Activated CD4-positive, alpha-beta T cell treated with anti-CD3 and anti-CD28 coated beads, Interleukin-2, amount 10 ng/mL, durations not matched to agents 7 days and 5 days (primary cell): ENCODE measurements at places on chromosomes 1 and 21. TPM values are rescaled to one million over a fixed set of nuclear protein-coding genes. Genes with fewer than 3 reads are reported as not detected.
A peak's percentile ranks its signal among the peaks of the same experiment; 100 is the strongest.

The ZNF648 gene
- not detected for total RNA-seq

DNA sequence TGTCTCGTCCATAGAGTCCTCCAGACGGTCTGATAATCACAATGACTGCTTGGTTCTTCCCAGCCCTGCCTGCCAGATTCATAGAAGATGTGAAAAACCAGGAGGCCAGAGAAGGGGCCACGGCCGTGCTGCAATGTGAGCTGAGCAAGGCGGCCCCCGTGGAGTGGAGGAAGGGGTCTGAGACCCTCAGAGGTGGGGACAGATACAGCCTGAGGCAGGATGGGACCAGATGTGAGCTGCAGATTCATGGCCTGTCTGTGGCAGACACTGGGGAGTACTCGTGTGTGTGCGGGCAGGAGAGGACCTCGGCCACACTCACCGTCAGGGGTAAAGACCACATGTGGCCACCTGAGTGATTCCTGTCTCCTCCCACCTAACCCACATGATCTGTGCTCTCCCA, 86.9 kb downstream of the OBSCN start:
- no peak overlapping the region for H3K4me3 ChIP-seq
- H3K27ac ChIP-seq = no peak overlapping the region
- DNase-seq = no peak
- no peaks in the 10 kb centered on the region for H3K27me3 ChIP-seq

GRCh38 chr1:171937938-171938337, 96.6 kb downstream of the DNM3 start:
- no peaks in the 10 kb centered on the region for H3K4me1 ChIP-seq
- no peak overlapping the region for H3K27ac ChIP-seq
- DNase-seq = no peak
- H3K36me3 ChIP-seq = no peaks in the 10 kb centered on the region
- no peak overlapping the region for H3K4me3 ChIP-seq

GRCh38 chr1:40038697-40039096, 1.8 kb upstream of the CAP1 start:
- H3K4me3 ChIP-seq = peak overlapping the region; percentile 91
- no peak for DNase-seq
- H3K36me3 ChIP-seq = peaks cover 24% of the 10 kb centered on the region
- peaks cover 64% of the 10 kb centered on the region for H3K4me1 ChIP-seq

- no peaks in the 10 kb centered on the region for H3K36me3 ChIP-seq
- H3K4me3 ChIP-seq = no peak overlapping the region
- no peak for DNase-seq
- no peak overlapping the region for H3K27ac ChIP-seq
- H3K27me3 ChIP-seq = peaks cover 4% of the 10 kb centered on the region
- no peaks in the 10 kb centered on the region for H3K4me1 ChIP-seq
Observed at GRCh38 chr1:196873385-196873784, 14.5 kb upstream of the CFHR4 start.

The KRTAP20-4 gene
- total RNA-seq = not detected

The MAP10 gene
- 3.1 TPM for total RNA-seq

GRCh38 chr1:88056881-88057280, 627.2 kb upstream of the PKN2 start:
- no peaks in the 10 kb centered on the region for H3K4me1 ChIP-seq
- H3K36me3 ChIP-seq = no peaks in the 10 kb centered on the region
- H3K27ac ChIP-seq = no peak overlapping the region
- DNase-seq = no peak
- no peaks in the 10 kb centered on the region for H3K27me3 ChIP-seq

DNA sequence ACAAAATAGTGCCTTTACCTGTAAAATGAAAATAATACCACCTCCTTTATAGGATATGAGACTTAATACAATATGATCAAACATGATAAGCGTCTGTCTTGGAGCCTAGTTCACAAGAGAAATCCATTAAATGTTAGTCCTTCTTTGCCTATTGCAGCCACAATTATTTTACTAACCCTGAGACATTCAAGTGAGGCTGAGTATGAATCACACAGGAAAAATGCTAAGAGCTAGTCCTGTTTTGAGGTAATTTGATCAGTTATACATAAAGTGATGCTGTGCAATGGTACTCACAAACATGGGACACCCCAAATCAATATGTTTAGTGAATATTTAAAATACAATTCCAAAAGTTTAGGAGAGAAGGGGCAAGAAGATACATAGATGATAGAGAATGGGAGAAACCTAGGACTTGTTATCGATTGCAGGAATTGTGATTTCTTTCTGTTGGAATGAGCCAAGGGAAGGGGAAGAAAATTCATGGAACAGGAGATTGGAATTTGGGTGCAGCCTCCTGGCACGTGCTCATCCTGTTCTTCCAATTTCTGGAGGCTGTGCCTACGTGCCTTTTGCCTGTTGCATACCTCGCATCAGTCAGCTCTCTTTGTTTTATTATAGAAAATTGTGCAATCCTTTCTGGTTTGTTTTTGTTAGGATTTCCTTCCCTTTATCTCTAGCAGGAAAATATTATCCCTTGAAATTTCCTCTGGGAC, 39.9 kb upstream of the BACH1 start:
- DNase-seq = no peak
- no peak overlapping the region for H3K4me3 ChIP-seq
- no peak overlapping the region for H3K27ac ChIP-seq
- H3K27me3 ChIP-seq = no peaks in the 10 kb centered on the region

GRCh38 chr1:118396829-118397495, 211.9 kb upstream of the SPAG17 start:
- H3K4me3 ChIP-seq = no peak overlapping the region
- no peaks in the 10 kb centered on the region for H3K4me1 ChIP-seq
- DNase-seq = no peak
- H3K36me3 ChIP-seq = no peaks in the 10 kb centered on the region

GRCh38 chr1:36397083-36397377, 678 bp downstream of the LSM10 start:
- no peak for DNase-seq
- H3K4me3 ChIP-seq = peak overlapping the region; percentile 92
- H3K36me3 ChIP-seq = peaks cover 20% of the 10 kb centered on the region
- no peaks in the 10 kb centered on the region for H3K27me3 ChIP-seq
- peak overlapping the region; percentile 96 for H3K27ac ChIP-seq

DNA sequence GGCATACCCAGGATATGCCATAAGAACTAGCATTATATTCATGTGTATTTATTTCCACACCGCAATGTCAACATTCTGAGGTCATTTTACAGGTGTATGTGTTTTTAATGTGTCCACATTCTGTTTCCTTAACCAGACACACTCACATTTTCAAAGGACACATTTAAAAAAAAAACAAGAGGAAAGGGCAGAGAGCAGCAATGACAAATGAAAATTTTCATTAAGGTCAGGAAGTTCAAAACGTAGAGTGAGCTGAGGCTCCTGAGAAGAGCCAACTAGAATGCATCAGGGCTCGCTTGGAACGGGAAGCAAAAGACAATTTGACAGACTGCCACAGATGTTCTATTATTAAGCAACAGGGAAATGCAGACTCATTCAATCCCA, 4.8 kb upstream of the GNPAT start:
- DNase-seq = no peak
- peaks cover 35% of the 10 kb centered on the region for H3K36me3 ChIP-seq
- no peak overlapping the region for H3K27ac ChIP-seq
- H3K4me1 ChIP-seq = peaks cover 30% of the 10 kb centered on the region
- H3K4me3 ChIP-seq = no peak overlapping the region

DNA sequence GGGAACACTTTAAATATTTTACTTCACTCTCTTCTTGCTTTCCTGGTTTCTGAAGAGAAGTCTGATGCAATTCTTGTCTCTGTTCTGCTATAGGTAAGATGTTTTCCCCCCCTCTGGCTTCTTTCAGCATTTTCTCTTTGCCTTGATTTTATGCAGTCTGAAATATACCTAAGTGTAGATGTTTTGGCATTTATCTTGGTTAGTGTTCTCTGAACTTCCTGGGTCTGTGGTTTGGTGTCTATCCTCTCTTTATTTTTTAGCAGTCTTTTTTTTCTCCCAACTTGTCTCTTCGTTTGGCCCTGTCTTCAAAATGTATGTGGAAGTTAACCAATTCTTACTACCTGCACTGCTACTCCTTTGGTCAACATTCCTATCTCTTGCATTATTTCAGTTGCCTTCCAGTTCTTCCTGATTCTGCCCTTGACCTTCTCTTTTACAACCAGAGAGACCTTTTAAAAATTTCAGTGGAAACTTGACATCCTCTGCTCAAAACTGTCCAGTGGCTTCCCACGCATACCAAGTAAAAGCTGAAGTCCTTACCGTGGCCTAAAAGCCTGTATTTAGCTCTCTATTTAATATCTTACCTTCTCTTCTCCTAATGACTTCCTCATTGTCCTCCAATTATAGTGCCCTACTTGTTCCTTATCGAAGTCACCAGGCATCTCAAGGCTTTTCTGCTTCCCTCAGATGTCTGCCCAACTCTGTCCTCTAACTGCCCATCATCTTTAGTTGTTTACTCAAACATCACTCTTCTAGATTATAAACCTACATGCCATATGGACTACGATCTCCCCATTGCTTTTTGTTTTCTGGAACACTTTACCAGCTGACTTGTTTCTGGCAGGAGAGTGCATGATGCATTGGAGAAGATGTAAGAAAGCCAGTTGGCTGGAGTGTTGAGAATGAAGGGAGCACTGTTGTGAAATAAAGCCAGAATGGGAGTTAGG, 40.9 kb downstream of the RAP1A start:
- H3K4me3 ChIP-seq = no peak overlapping the region
- DNase-seq = no peak
- peaks cover 25% of the 10 kb centered on the region for H3K36me3 ChIP-seq
- no peak overlapping the region for H3K27ac ChIP-seq
- peaks cover 54% of the 10 kb centered on the region for H3K4me1 ChIP-seq

GRCh38 chr1:229136822-229137221, 134.1 kb upstream of the RAB4A start:
- no peak for DNase-seq
- H3K36me3 ChIP-seq = peaks cover 16% of the 10 kb centered on the region
- H3K4me3 ChIP-seq = no peak overlapping the region
- peaks cover 2% of the 10 kb centered on the region for H3K27me3 ChIP-seq
- no peak overlapping the region for H3K27ac ChIP-seq

The PADI3 gene
- not detected for total RNA-seq
